ENCODE measurements at places on chromosomes 3 and 15.

GRCh38 chr3:53635041-53635440 lies 140.6 kb downstream of the CACNA1D start:
- DNase-seq, result no peak

DNA sequence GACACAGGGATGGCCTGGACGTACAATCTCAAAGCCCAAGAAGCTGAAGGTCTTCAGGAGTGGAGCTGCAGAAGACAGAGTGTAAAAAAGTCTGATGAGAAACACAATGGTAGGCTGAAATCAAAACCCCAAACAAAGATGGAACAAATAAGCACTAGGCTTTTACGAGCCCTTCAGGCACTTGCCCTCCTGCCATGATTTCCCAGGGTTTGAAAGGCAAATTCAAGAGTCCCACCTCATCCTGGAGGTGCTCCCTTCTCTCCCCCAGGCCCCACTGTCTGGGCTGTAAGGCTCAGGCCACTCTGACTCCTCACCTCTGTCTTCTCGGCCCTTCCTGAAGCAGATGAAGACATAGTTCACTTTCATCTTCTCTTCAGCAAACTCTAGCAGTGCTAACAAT lies 86.6 kb downstream of the RBPMS2 start:
- DNase-seq, result no peak

GRCh38 chr15:64911311-64912186 lies at the start of gene ANKDD1A:
Gene ANKDD1A, plus strand, starts transcription at chr15:64911902. Its CDS starts 29 bp downstream, at chr15:64911931.
- DNase-seq, result peak; percentile 71

GRCh38 chr15:67094001-67094826 lies 28.8 kb downstream of the SMAD3 start:
- no peak for DNase-seq

- no peak for DNase-seq
Observed at GRCh38 chr15:80850941-80851451, 71.8 kb downstream of the CEMIP start.

Data from activated CD4-positive, alpha-beta T cell treated with anti-CD3 and anti-CD28 coated beads for 36 hours (primary cell).